ENCODE measurements at places on chromosomes 1 and 21.
A peak's percentile ranks its signal among the peaks of the same experiment; 100 is the strongest.

GRCh38 chr1:235724730-235725129 lies 75.1 kb upstream of the GNG4 start:
- H3K27me3 ChIP-seq: no peaks in the 10 kb centered on the region
- no peak overlapping the region for H3K27ac ChIP-seq
- no peaks in the 10 kb centered on the region for H3K4me1 ChIP-seq
- peaks cover 55% of the 10 kb centered on the region for H3K36me3 ChIP-seq
- DNase-seq: no peak

- no peaks in the 10 kb centered on the region for H3K27me3 ChIP-seq
- H3K36me3 ChIP-seq: no peaks in the 10 kb centered on the region
- no peak overlapping the region for H3K4me3 ChIP-seq
- no peak overlapping the region for H3K27ac ChIP-seq
- peaks cover 4% of the 10 kb centered on the region for H3K4me1 ChIP-seq
Measured at GRCh38 chr1:182669266-182669665, 15.1 kb downstream of the RGS8 start.

DNA sequence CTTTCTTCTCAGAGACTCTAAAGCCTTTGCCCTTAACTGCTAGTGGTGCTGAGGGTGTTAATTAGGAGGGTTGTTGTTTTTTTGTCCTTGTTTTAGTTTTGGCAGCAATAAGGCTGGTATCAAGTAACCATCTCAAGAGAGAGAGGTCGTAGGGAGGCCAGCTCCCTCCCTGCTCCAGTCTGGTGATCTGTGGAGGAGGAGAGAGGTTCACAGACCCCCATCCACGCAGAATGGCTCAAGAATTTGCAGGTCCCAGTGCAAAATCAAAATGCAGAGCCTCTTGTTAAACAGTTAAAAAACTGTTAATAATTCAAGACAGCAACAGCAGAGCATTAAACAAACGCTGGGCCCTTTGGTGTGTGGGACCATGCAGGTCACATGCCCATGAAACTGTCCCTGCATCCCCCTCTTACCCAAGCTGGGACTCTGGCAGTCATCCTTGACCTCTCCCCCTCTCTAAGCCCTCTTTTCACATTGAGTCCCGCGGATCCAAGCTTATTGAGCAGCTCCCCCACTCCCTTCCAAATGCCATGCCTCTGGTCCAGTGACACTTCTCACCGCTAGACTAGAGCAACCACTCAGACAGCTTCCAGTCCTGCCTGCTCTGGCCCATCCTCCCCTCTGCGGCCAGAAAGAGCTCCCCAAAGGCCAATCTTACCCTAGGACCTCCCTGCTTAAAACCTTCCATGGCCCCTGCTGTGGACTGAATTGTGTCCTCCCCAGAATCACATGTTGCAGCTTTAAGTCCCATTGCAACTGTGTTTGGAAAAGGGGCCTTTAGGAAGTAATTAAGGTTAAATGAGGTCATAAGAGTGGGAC lies 47.7 kb upstream of the RPL11 start:
- H3K4me1 ChIP-seq: peaks cover 1% of the 10 kb centered on the region
- DNase-seq: no peak
- H3K36me3 ChIP-seq: no peaks in the 10 kb centered on the region
- no peak overlapping the region for H3K27ac ChIP-seq

GRCh38 chr1:39575191-39576015 lies 1.2 kb downstream of the PABPC4 start:
- peak overlapping the region; percentile 91 for H3K27ac ChIP-seq

- H3K4me1 ChIP-seq: peaks cover 6% of the 10 kb centered on the region
- H3K4me3 ChIP-seq: no peak overlapping the region
- no peaks in the 10 kb centered on the region for H3K36me3 ChIP-seq
- DNase-seq: no peak
Measured at GRCh38 chr21:44366586-44367211, 13.3 kb downstream of the TRPM2 start.

GRCh38 chr1:100378956-100379355 lies 26.6 kb downstream of the CDC14A start:
- no peak for DNase-seq
- no peak overlapping the region for H3K4me3 ChIP-seq
- H3K27me3 ChIP-seq: no peaks in the 10 kb centered on the region
- H3K27ac ChIP-seq: no peak overlapping the region
- peaks cover 8% of the 10 kb centered on the region for H3K4me1 ChIP-seq
- H3K36me3 ChIP-seq: no peaks in the 10 kb centered on the region

DNA sequence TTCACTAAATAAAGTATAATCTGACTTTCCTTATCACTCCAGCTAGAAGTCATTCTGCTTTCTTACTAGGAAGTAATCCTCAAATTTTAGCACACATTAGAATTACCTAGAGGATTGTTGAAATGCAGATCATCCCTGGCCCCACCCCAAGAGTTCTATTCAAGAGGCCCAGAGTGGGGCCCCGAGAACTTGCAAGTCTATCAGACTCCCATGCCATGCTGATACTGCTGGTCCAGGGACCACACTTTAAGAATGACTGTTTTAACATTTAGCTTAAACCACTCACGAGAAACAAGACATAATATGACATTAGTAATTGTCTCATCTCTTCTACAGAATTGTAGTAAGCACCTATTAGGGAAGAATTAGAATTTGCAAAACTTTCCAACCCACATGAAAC lies 7.7 kb upstream of the SYNJ1 start:
- no peaks in the 10 kb centered on the region for H3K27me3 ChIP-seq
- no peak for DNase-seq
- no peak overlapping the region for H3K4me3 ChIP-seq
- peaks cover 28% of the 10 kb centered on the region for H3K36me3 ChIP-seq
- H3K4me1 ChIP-seq: no peaks in the 10 kb centered on the region

DNA sequence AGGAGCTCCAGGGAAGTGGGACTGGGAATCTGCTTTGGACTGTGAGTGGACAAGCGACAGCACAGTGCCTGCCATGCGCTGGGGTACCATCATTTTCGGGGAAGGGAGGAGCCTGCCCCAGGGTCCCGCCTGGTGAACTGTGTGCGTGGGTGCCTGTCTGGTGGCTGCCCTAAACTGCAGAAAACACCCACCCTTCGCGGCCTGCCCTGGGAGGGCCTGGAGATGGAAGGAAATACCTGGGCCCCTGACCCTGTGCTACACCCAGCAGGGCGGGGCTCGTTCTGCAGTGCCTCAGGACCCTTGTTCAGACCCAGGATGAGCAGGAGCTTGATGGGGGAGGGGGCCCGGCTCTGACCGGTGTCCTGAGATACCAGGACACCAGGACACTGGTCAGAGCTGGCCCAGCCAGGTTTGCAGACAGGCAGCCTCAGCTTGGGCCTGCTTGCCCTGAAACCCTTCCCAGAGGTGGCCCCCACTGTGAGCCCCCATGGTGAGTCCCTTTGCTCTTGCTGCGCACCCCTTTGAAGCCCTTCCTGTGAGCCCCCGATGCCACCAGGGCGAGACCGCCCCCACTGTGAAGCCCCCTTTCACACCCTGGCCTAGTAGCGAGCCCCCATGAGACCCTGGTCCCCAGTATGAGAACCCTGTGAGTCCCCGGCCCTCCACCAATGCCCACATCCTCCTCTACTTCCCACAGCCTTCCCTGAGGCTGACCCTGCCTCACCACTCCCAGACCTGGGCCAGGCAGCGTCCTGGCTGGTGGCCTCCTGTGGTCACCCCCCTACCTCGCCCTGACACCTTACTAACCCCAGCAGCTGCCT lies 2.6 kb downstream of the GJC2 start:
- H3K27ac ChIP-seq: peak overlapping the region; percentile 50
- peaks cover 21% of the 10 kb centered on the region for H3K36me3 ChIP-seq
- peaks cover 59% of the 10 kb centered on the region for H3K4me1 ChIP-seq
- DNase-seq: no peak
- H3K4me3 ChIP-seq: no peak overlapping the region

DNA sequence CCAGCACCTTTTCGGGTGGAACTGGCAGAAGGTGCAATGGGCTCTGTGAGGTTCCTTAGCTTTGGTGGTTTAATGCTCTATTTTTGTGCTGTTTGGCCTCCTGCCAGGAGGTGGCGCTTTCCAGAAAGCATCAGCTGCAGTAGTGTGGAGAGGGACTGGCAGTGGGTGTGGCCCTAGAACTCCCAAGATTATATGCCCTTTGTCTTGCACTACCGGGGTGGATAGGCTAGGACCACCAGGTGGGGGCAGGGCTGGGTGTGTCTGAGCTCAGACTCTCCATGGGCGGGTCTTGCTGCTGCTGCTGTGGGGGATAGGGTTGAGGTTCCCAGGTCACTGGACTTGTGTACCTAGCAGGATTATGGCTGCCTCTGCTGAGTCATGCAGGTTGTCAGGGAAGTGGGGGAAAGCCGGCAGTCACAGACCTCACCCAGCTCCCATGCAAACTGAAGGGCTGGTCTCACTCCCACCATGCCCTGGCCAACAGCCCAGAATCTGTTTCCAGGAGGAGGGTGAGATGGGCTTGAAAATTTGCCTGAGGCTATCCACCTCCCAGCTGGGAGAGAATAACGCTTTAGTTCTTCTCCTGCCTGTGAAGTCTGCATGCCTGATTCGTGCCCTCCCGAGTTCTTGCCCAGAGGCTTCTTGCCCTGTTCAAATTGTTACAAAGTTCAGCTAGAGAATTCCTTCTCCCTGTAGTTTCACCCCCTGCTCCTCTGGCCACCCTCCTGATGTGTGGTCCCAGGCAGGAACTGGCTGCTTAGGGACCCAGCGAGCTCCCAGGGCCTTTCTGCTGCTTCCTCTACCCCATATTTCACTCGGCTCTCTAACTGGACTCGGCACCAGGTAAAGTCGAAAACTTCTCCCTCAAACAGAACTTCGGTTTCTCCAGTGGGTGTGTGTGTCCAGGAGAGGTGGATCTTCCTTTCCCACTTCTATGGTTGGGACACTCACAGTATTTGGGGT lies 76.5 kb upstream of the BTG3 start:
- H3K27ac ChIP-seq: no peak overlapping the region
- no peak overlapping the region for H3K4me3 ChIP-seq
- no peak for DNase-seq
- H3K27me3 ChIP-seq: no peaks in the 10 kb centered on the region
- H3K36me3 ChIP-seq: no peaks in the 10 kb centered on the region
- peaks cover 11% of the 10 kb centered on the region for H3K4me1 ChIP-seq

GRCh38 chr1:162398999-162399580 lies 12.8 kb downstream of the SH2D1B start:
- H3K27ac ChIP-seq: no peak overlapping the region
- no peak overlapping the region for H3K4me3 ChIP-seq
- H3K4me1 ChIP-seq: no peaks in the 10 kb centered on the region
- no peaks in the 10 kb centered on the region for H3K36me3 ChIP-seq
- H3K27me3 ChIP-seq: peaks cover 42% of the 10 kb centered on the region

DNA sequence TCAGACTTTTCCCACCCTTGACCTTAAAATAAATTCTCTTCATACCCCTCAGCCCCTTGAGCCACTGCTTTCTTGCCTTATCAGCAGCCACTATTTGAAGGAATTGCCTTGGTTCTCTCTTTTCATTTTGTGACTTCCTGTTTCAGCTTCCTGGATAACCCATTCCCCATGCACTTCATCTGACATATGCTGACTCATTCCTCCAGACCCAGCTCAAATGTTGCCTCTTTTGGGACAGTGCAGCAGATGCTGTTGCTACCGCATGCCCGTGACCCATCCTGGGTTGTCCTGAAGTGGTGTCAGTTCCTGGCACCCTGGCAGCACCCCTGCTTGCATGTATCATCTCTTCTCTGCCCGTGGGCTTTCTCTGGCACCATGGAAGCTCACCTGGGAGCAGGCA lies 496.1 kb downstream of the PTPRU start:
- no peak overlapping the region for H3K27ac ChIP-seq
- no peaks in the 10 kb centered on the region for H3K4me1 ChIP-seq
- DNase-seq: no peak

DNA sequence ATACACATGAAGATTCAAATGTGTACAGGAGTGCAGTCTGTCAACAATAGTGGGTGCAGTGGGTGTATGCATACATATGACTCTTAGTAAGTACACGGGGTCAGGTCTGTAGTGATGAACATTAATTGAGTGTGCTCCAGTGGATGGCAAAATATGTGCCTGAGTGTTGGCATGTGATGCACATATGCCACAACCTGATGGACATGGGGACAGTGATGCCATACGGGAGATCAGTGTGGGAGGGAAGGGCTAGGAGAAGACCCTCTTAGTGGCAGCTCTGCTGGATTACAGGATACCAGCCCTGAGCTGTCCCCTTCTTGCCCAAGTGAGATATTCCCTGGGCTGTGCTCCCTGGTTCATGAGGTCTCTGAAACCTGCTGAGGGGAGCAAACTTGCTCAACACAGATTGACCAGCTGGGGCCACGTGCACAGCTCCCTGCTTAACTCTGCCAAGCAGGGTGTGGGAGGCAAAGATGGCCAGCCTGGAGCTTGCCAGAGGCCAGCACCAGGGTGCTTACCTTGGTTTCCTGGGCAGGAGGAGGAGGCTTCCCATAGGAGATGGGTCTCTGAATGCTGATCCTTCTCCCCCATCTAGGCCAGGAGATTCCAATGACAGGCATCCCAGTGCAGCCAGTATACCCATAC lies 2.2 kb downstream of the SHISA4 start:
- H3K27ac ChIP-seq: peak overlapping the region; percentile 86
- H3K4me1 ChIP-seq: peaks cover 19% of the 10 kb centered on the region
- no peaks in the 10 kb centered on the region for H3K27me3 ChIP-seq
- no peak for DNase-seq
- no peak overlapping the region for H3K4me3 ChIP-seq

- H3K27ac ChIP-seq: no peak overlapping the region
- H3K36me3 ChIP-seq: no peaks in the 10 kb centered on the region
- H3K4me3 ChIP-seq: no peak overlapping the region
- H3K4me1 ChIP-seq: no peaks in the 10 kb centered on the region
- peak; percentile 91 for DNase-seq
Measured at GRCh38 chr21:9730866-9731265, 790.5 kb upstream of the TPTE start.

- no peak for DNase-seq
- peak overlapping the region; percentile 80 for H3K27ac ChIP-seq
- H3K36me3 ChIP-seq: no peaks in the 10 kb centered on the region
- peak overlapping the region; percentile 93 for H3K4me3 ChIP-seq
- H3K4me1 ChIP-seq: peaks cover 76% of the 10 kb centered on the region
- H3K27me3 ChIP-seq: no peaks in the 10 kb centered on the region
Measured at GRCh38 chr21:41952568-41953248, 1.1 kb downstream of the C2CD2 start.

DNA sequence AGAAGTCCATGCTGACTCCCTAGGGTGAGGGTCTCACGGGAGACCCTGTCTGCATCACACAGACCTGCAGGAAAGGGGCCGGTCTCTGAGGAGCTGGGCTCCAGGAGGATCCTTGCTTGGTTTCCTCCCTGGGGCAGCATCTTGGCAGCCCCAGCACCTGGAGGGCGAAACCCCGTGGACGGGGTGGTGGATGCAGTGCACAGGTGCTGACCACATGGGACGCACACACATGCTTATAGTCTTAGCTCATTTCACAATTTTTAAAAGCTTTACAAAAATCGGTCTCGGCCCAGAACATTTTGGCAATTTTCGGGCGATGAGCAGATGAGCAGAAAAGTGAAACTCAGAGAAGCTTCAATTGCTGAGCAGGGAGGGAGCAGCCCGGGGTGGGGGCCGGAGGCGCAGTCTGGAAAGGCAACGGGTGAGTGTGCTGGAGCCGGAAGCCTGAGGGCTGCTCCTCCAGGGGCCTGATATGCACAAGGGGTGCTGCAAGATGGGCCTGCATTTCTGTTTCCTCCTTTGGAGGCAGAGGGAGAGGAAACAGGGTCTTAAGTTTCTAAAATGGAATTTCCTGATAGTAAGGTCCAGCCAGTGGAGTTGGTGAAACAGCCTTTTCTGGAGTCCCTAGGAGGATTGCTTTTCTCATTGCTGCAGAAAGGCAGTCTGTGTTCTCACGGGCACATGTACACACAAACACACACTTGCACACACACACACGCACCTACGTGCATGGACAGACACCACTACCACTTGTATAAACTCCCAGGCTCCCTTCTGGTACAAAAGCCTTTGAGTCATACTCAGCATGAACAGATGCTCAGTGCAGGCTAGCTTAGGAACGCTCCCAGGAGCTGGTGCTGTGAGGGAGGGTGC lies 60.6 kb downstream of the SCCPDH start:
- peak overlapping the region; percentile 7 for H3K4me3 ChIP-seq
- H3K27me3 ChIP-seq: no peaks in the 10 kb centered on the region
- DNase-seq: no peak
- no peak overlapping the region for H3K27ac ChIP-seq
- peaks cover 9% of the 10 kb centered on the region for H3K36me3 ChIP-seq
- peaks cover 28% of the 10 kb centered on the region for H3K4me1 ChIP-seq

Measured in esophagus muscularis mucosa (tissue), 4 donors.